Activated CD4-positive, CD25-positive, alpha-beta regulatory T cell treated with anti-CD3 and anti-CD28 coated beads, Interleukin-2, amount 50 U/mL, for 72 hours (primary cell): ENCODE measurements at places on chromosomes 1 and 21.

DNA sequence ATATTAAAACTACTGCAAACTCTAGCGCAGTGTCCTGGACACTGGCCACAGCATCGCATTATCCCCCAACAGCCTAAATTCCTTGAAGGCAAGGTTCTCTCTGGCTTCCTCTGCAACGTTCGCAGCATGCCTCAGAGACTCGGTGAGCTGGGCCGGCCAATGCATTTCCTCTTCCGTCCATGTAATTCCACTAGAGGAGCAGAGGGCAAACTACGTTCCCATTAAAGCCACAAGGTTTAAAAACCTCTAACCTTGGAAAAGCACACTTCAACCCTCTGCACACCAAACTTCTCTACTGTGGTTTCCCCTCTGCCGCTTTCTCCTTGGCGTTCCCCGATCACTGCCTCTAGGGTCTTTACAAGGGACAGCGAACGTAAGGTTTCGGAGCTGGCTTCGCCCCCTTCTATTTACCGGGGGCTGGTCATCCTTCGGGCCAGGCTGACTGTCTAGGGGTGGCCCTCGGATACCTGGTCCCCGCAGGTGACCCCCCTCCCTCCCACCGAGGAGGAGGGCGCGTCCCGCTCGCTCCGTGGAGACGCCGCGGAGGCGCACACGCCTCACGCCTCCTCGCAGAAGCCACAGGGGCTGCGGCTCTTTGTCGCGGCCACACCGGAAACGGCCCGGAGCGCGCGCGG, 456 bp upstream of the SMYD2 start:
- DNase-seq, result no peak

DNA sequence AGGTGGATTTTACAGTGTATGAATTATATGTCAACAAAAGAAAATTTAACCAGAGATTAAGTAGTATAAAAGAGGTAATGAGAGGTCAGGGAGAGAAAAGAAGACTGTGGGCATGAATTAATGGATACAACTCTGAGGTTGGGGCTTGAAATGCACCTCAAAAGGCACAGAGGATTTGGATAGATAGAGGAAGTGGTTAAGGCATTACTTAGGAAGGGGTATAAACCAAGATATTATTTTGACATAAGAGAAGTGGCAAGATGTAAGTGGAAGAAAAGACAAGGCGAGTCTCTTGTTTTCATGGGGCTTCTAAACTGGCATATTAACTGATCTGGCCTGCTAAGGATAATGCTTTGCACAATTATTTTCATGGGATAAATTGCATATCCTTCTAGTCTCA, 34.1 kb downstream of the RAP1A start:
- DNase-seq, result no peak

- DNase-seq, result no peak
These were observed 54.4 kb upstream of the SCAF4 start for GRCh38 chr21:31786164-31786920.

DNA sequence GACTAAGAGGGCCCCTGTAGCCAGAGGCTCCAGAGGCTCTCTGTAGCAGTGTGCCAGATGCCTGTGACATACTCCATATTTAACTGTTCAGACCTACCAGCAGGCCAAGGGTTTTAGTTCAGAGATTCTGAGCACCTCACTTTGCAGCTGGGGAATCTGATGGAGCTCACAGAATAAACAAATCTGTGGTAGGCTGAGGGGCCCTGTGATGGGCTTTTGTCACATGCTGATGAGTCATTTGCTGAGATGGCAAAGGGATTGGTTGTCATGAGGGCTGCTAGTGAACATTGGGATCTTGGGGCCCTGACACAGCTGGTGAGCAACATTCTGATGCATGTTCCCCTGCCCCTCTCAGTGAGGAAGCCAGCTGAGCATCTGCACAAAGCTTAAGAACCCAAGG, 482.2 kb downstream of the CAMTA1 start:
- no peak for DNase-seq

DNA sequence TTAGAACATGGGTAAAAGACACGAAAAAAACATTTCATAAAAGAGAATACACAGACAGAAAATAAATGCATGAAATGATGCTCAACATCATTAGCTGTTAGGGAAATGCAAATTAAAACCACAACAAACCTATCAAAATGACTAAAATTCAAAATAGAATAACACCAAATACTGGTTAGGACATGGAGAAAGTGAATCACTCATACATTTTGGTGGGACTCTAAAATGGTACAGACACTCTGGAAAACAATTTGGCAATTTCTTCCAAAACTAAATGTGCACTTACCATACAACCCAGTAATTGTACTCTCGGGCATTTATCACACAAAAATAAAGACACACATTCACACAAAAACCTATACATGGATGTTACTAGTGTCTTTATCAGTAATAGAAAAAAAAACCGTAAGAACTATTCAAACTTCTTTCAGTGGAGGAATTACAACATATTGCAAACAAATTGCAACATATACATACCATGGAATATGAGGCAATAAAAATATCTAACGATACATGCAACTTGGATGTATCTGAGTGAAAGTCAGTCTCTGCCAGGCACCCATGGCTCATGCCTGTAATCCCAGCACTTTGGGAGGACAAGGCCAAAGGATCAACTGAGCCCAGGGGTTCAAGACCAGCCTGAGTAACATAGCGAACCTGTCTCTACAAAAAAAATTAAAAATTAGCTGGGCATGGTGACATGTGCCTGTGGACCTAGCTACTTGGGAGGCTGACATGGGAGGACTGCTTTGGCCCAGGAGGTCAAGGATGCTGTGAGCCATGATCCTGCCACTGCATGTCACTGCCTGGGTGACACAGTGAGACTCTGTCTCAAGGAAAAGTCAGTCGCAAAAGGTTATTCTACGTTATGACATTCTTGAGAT, 19.6 kb downstream of the HSF2BP start:
- no peak for DNase-seq

GRCh38 chr1:227082999-227083746, 143.1 kb downstream of the COQ8A start:
- no peak for DNase-seq

GRCh38 chr1:230611878-230612235, 30.4 kb upstream of the COG2 start:
- DNase-seq, result no peak

GRCh38 chr1:178578541-178578940, 65.6 kb downstream of the TEX35 start:
- no peak for DNase-seq

DNA sequence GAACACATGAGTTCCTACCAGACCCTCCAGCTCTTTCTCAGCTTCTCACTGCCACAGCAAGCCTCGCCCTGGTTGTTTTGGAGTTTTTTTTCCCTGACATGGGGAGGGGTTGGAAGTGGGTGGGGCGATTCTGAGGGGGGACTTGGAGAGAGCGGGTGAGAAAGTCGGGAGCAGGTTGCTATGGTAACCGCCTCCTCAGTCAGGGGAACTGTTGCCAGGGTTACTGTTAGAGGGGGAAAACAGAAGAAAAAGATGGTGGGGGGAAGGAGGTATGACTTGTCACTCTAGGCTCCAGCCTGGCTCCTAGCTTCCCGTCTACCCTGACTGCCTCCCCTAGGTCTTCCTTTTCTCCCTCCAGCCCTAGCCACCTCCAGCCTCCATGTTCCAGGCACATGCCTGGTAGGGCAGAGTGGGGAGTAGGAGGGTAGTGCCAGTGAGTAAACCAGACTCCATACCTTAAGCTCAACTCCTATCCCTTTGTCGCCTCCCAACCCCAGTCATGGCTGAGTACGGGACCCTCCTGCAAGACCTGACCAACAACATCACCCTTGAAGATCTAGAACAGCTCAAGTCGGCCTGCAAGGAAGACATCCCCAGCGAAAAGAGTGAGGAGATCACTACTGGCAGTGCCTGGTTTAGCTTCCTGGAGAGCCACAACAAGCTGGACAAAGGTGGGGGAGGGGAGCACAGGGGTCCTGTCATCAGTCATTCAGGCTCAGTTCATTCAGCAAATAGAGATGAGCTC, 6.0 kb downstream of the PEA15 start:
- no peak for DNase-seq

DNA sequence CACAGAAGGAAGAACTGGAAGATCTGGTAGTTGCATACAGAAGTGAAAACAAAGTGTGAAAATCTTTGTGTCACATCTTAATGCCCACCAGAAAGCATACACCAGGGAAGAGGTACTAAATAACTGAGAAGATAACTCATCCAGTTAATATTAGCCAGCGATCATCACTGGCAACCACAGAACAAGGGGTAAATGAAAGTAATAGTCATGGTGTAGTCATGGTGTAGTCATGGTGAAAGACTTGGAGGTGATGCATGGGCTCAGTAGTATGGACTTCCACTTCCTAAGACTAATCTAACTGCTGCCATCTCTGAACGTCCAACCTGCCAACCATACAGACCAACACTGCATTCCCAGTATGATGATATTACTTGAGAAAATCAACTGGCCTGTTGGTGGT, 481.2 kb upstream of the NR5A2 start:
- DNase-seq, result no peak

GRCh38 chr1:153292740-153293479, 19.8 kb downstream of the PGLYRP3 start:
- no peak for DNase-seq

- no peak for DNase-seq
These were observed 359.2 kb upstream of the PKN2 start for GRCh38 chr1:88324899-88325298.

DNA sequence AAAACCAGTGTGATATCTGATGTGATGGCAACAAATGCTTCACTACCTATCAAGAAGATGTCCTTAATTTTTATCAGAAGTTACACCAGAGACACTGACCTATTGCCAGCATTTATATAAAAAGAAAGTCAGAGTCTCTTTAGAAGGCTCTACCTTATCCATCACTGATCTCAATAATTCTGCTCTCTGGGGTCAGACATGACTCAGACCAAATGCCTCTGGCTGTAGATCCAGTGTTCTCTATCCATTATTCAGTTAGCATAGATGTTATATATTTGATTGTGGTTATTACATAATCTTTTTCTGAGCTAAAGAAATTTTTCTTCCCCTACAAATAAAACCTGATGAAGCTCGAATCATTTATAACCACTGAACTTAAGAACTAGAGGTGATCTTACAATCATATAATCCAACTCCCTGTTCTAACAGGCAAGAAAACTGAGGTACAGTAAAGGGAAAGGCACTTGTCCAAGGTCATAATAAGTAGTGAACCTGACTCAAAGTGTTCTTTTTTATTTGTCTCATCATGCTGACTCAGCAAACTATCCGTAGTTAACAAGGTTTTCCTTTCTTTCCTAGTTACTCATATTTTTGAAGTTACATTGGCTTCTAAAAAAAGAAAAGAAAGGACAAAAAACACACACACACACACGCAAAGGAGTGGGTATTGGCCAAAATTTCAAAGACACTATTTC, 43.6 kb upstream of the ESRRG start:
- DNase-seq, result no peak

- DNase-seq, result no peak
These were observed 134.6 kb downstream of the ADSS2 start for GRCh38 chr1:244316986-244317655.

- no peak for DNase-seq
These were observed 219.2 kb downstream of the RERE start for GRCh38 chr1:8598060-8598724.
